ENCODE measurements at places on chromosomes 5 and 9.

DNA sequence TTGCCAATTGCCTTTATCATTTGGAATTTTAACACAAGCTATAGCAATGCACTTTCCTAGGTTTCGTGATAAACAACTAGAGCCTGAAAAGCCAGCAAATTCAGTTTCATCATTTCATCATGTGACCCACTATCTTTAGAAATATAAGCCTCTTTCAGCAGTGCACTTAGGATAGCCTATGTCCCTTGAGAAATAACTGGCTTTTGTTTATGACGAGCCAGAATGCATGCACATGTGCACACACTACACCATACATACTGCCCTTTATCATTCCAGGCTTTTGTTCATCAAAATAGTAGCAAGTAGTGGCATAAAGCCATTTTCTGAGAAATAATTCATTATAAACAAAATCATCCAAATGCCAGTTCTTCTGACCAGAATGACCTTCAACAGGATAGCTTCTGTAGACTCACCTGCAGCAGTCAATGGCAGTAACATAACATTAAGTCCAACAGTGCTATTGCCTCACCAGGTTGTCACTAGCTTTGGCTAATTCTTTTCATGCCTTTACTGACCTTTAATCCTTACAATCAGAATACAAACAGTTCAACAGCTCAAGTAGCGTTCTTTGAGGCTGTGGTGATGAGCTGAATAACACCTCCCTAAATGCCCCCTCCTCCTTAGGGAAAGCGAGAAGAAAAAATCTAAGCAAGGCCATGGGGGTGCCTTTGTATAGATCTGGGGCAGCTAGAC is 132.3 kb upstream of the SMARCA2 start:
- no peak for DNase-seq

GRCh38 chr5:14824499-14824898 is 47.1 kb downstream of the ANKH start:
- DNase-seq, result no peak

GRCh38 chr5:43981556-43981955 is 378.6 kb downstream of the NNT start:
- no peak for DNase-seq

DNA sequence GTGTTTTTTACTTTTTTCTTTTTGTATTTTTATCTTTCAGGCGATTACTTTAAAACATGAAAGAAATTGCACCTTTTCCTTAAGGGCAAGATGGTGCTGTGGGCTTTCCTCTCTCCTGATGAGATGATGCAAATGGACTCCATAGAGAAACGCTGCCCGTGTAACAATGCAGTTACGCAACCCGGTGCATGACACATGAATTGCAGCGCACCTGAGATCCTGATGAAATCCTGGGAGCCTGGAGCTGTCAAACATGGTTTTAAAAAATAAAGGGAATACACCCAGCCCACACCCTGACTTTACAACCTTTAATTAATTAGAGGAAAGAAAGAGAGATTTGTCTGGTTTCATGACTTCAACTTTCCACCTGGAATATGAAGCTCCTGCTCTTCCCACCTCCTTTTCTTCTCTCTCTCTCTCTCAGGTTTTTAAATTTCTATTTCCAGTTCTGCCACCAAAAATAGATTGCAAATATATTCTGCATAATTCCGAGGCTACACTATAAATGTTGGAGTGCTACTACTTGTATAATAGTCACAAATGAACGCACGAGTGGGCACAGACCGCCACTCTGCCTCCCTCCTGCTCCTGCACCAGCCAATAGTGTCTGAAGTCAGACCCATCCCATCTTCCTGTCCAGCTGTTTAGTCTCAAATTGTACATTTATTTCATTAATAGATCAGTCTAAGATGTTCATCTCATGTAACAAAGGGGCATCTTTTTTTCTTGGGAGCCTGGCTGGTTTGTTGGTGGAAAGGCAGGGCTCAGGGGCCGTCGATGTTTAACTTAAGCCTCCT is 179.1 kb downstream of the AUH start:
- DNase-seq, result no peak

All from CD4-positive, alpha-beta T cell treated with Interleukin-6 for 4 hours (primary cell).